ENCODE measurements at places on chromosomes 2 and 18.

DNA sequence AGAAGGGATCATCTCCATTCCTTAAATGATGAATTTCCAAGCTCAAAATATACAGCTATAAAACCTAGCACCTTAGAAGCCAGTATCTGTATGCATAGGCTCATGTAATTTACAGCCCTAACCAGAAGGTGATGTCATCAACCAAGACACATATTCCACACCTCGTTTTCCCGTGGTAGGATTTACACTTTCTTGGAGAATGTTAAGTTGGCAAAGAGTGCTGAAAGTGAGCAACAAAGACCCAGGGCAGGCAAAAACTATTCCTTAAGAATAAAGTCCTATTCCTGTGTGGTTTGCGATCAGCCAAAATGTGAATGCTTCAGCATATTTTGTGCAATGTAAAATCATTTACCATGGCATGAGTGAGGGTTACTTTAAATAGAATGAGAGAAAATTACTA is 247.1 kb downstream of the OSR1 start:
- no peak overlapping the region for H3K4me3 ChIP-seq
- H3K36me3 ChIP-seq = peaks cover 3% of the 10 kb centered on the region
- H3K4me1 ChIP-seq = no peaks in the 10 kb centered on the region
- H3K27me3 ChIP-seq = no peaks in the 10 kb centered on the region
- H3K27ac ChIP-seq = no peak overlapping the region

DNA sequence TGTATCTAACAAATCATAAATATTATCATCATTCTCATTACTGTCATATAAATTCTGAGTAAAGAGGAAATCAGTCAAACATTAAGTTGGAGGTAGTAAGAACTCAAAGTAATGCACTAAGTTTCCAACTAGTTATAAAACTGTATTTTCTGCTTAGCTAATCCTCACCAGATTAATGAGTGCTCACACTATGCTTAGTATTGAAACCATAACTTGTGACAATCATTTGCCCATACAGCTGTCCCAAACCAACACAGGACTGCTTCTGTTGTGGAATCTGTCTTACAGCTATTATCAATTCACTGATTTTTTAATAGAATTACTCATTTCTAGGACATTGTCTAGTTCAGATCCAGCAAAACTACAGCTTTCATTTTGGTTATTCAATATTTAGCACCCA is 41.5 kb upstream of the TANK start:
- H3K4me3 ChIP-seq = no peak overlapping the region
- H3K27ac ChIP-seq = no peak overlapping the region
- no peaks in the 10 kb centered on the region for H3K27me3 ChIP-seq
- H3K36me3 ChIP-seq = no peaks in the 10 kb centered on the region
- no peak for DNase-seq
- H3K4me1 ChIP-seq = peaks cover 11% of the 10 kb centered on the region

DNA sequence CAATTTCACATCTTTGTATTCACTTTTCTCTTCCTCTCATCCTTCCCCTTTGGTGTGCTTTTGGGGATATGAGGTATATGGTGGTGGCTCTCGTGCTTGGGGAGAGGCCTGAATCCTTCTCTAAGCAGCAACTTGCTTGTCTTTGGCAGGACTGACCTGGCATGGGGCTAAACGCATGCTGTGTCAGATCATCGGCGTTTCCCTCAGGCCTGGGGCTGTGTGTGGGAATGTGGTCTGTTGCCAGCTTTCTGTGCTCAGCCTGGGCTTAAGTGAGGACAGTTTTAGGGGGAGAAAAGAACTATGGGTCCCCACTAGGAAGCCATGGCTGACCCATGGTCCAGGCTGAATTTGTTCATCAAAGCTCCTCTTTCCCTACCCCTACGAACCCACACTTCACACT is 60.7 kb downstream of the TET3 start:
- H3K27me3 ChIP-seq = no peaks in the 10 kb centered on the region
- no peak overlapping the region for H3K4me3 ChIP-seq
- no peak overlapping the region for H3K27ac ChIP-seq

DNA sequence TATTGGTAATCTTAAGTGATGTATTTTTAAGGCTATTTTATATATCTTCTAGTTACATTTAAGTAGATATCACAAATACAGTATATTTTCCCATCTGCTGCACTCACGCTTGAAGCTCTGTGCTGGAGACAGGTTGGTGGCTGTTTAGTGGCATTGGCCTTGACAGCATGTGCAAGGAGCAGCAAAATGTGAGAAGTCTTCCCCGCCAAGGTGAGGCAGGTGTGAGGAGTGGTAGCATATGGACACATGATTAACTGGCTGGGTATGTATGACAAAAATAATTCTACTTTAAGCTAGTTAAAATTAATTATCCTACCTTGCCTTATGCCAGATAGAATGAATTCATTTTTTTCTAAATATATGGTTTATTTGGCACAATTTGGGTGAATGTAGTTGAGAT is 117.2 kb downstream of the CCDC102B start:
- H3K4me1 ChIP-seq = no peaks in the 10 kb centered on the region
- no peak overlapping the region for H3K4me3 ChIP-seq
- no peak for DNase-seq
- no peak overlapping the region for H3K27ac ChIP-seq
- H3K27me3 ChIP-seq = no peaks in the 10 kb centered on the region

- no peak overlapping the region for H3K27ac ChIP-seq
- no peak overlapping the region for H3K4me3 ChIP-seq
- peaks cover 7% of the 10 kb centered on the region for H3K4me1 ChIP-seq
- no peak for DNase-seq
- H3K27me3 ChIP-seq = no peaks in the 10 kb centered on the region
- no peaks in the 10 kb centered on the region for H3K36me3 ChIP-seq
These were observed 10.1 kb upstream of the TYMS start for GRCh38 chr18:647304-647703.

DNA sequence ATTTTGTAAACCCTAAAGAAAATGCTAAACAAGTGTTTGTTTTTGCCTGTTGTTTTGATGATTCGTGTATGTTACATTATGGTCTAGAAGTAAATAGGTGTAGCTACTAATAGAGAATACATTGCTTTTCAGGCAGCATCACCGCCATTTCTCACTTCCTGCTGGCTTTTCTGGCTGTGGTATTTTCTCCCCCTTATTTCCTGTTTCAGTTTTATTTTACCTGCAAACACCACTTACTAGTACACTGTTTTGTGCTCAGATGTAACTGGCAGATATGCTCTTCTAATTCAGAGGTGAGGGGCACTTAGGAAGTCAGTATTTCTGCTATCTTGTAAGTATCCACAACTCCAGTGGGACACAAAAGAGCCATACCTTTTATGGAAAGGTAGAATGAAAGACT is 38.1 kb upstream of the SLC3A1 start:
- H3K4me3 ChIP-seq = peak overlapping the region; percentile 63
- peak; percentile 53 for DNase-seq
- no peaks in the 10 kb centered on the region for H3K27me3 ChIP-seq
- peak overlapping the region; percentile 30 for H3K27ac ChIP-seq

DNA sequence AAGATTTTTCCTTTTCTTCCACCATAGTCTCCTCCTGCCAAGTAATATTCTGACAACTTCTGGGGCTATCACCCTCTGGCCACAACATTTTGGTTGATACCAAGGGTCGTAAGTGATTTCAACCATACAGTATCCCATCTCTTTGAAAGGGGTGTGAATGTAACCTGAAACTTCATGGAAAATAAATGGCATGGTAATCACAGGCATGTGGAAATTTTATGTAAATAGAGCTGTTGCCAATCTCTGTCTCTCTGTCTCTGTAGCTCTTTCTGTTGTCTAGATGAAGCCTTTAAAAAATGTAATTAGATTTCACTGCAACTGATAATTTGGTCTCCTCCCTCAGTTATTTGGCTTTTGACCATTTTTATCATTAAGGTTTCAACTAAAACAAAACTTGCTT is 125.6 kb upstream of the RPRM start:
- H3K4me1 ChIP-seq = no peaks in the 10 kb centered on the region
- no peaks in the 10 kb centered on the region for H3K27me3 ChIP-seq
- no peaks in the 10 kb centered on the region for H3K36me3 ChIP-seq
- no peak overlapping the region for H3K27ac ChIP-seq

GRCh38 chr2:43055086-43055912 is 171.1 kb downstream of the ZFP36L2 start:
- DNase-seq = no peak
- H3K36me3 ChIP-seq = no peaks in the 10 kb centered on the region
- peak overlapping the region; percentile 14 for H3K27ac ChIP-seq

DNA sequence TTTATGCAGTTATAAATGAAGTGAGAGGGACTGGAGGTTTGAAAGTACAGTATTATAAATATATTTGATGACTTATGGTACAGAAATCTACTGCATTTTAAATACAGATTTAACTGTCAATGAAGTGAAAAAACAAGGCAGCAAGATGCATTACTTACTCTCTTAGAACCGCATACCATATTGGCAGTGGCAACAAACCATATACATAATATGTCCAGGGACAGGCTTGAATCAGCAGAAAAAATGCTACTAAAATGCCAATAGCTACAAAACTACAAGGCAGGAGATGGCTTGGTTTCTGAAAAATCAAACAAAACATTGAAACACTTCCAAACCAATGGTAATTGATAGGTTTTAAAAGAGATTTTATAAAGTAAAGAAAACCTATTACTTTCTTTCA is 77.2 kb downstream of the PIGN start:
- no peaks in the 10 kb centered on the region for H3K4me1 ChIP-seq
- no peak overlapping the region for H3K27ac ChIP-seq
- no peak for DNase-seq
- H3K4me3 ChIP-seq = no peak overlapping the region

- peak; percentile 1 for DNase-seq
- H3K27ac ChIP-seq = no peak overlapping the region
- no peaks in the 10 kb centered on the region for H3K27me3 ChIP-seq
- H3K36me3 ChIP-seq = no peaks in the 10 kb centered on the region
- H3K4me1 ChIP-seq = peaks cover 10% of the 10 kb centered on the region
These were observed 79.0 kb downstream of the SLC66A3 start for GRCh38 chr2:11234309-11234708.

DNA sequence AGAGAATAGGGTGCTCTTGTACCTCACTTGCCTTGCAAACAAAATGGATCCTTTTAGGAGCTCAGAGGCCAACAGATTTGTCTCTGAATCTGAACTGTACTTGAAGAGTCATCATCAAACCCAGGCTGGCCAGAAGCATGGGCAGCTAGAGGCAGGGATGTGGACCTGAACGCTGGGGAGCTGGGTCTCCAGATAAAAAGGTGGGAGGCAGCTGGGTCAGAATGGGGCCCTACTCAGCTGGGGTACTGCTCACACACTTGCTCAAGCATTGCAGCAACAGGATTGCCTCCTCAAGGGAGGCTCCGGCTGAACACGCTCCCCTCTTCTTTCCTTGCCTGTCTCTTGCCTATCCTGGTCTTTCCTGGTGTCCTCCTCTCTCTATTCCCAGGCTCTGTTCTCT is 57.3 kb upstream of the SIX3 start:
- H3K4me1 ChIP-seq = no peaks in the 10 kb centered on the region
- no peak for DNase-seq
- H3K36me3 ChIP-seq = no peaks in the 10 kb centered on the region
- peaks cover 3% of the 10 kb centered on the region for H3K27me3 ChIP-seq

- DNase-seq = no peak
- H3K36me3 ChIP-seq = no peaks in the 10 kb centered on the region
- H3K27me3 ChIP-seq = peaks cover 19% of the 10 kb centered on the region
- H3K27ac ChIP-seq = no peak overlapping the region
These were observed 4.7 kb downstream of the FMNL2 start for GRCh38 chr2:152339556-152340286.

- H3K27me3 ChIP-seq = peaks cover 9% of the 10 kb centered on the region
- H3K27ac ChIP-seq = peak overlapping the region; percentile 12
- H3K4me3 ChIP-seq = no peak overlapping the region
- no peaks in the 10 kb centered on the region for H3K4me1 ChIP-seq
- H3K36me3 ChIP-seq = no peaks in the 10 kb centered on the region
These were observed 288.5 kb downstream of the PDE11A start for GRCh38 chr2:177783835-177784744.

GRCh38 chr18:25310045-25310444 is 41.9 kb downstream of the ZNF521 start:
- H3K27me3 ChIP-seq = no peaks in the 10 kb centered on the region
- H3K27ac ChIP-seq = no peak overlapping the region
- no peak overlapping the region for H3K4me3 ChIP-seq

GRCh38 chr2:225486236-225486635 is 86.7 kb downstream of the NYAP2 start:
- H3K4me1 ChIP-seq = peaks cover 2% of the 10 kb centered on the region
- no peak for DNase-seq
- H3K27me3 ChIP-seq = no peaks in the 10 kb centered on the region

- H3K4me3 ChIP-seq = no peak overlapping the region
- H3K36me3 ChIP-seq = no peaks in the 10 kb centered on the region
- H3K4me1 ChIP-seq = no peaks in the 10 kb centered on the region
- H3K27ac ChIP-seq = no peak overlapping the region
These were observed 39.6 kb upstream of the CCDC88A start for GRCh38 chr2:55459279-55459678.

GRCh38 chr18:74529378-74529777 is 4.9 kb upstream of the CNDP1 start:
- H3K4me3 ChIP-seq = no peak overlapping the region
- peaks cover 5% of the 10 kb centered on the region for H3K27me3 ChIP-seq
- no peak overlapping the region for H3K27ac ChIP-seq
- H3K4me1 ChIP-seq = peaks cover 2% of the 10 kb centered on the region

- no peak overlapping the region for H3K27ac ChIP-seq
- no peaks in the 10 kb centered on the region for H3K4me1 ChIP-seq
- no peak for DNase-seq
- no peak overlapping the region for H3K4me3 ChIP-seq
These were observed 48.7 kb downstream of the GREB1 start for GRCh38 chr2:11582612-11582861.

- H3K36me3 ChIP-seq = no peaks in the 10 kb centered on the region
- peak; percentile 71 for DNase-seq
- peaks cover 5% of the 10 kb centered on the region for H3K27me3 ChIP-seq
- H3K4me3 ChIP-seq = peak overlapping the region; percentile 88
- H3K27ac ChIP-seq = peak overlapping the region; percentile 98
These were observed 33.2 kb upstream of the FOSL2 start for GRCh38 chr2:28359222-28360057.
